C1 segment of cervical spinal cord (tissue), 14 donors: ENCODE measurements at places on chromosomes 5 and 9.

DNA sequence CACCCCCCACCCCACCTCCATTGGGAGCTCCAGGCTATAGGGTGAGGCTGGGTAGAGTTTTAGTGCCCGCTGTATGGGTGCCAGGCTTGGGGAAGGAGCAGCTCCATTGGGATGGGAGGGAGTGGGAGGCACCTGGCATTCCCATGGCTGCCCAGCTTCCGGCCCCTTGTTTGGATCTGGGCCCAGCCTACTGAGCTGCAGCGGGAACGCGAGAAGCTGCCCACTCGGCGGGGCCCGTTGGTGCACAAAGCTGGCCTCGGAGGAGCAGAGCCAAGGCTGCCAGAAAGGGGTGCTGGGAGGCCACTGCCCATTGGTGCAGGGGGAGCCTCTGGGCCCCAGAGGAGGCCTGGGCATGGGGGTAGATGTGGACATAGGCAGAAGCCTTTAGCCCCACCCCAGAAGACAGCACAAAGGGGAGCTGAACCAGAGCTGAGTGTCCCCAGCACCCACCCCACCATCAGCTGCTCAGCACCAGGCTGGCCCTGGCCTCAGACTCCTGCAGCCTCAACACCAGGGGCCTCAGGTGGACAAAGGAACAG is 4.4 kb downstream of the LCN9 start:
- DNase-seq: no peak

GRCh38 chr5:126133424-126133823 is 289.8 kb upstream of the GRAMD2B start:
- no peak for DNase-seq

DNA sequence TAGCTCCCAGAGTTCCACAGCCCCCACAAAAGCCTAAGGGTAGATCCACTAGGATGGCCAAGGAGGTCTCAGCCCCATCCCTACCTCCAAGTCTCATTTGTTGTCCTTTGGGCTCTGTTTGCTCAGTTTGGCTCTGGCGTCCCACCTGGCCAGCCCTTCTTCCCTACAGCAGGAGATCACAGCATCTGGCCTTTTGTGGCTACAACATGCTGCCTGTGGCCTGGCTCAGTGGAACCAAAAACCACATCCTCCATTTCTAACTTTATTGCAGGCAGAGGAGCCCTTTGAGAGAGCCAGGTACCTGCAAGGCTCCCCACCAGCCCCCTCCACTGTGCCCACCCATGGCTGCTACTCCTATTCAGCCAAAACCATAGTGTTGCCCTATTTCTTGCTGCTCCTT is 11.4 kb downstream of the JADE2 start:
- DNase-seq: no peak

DNA sequence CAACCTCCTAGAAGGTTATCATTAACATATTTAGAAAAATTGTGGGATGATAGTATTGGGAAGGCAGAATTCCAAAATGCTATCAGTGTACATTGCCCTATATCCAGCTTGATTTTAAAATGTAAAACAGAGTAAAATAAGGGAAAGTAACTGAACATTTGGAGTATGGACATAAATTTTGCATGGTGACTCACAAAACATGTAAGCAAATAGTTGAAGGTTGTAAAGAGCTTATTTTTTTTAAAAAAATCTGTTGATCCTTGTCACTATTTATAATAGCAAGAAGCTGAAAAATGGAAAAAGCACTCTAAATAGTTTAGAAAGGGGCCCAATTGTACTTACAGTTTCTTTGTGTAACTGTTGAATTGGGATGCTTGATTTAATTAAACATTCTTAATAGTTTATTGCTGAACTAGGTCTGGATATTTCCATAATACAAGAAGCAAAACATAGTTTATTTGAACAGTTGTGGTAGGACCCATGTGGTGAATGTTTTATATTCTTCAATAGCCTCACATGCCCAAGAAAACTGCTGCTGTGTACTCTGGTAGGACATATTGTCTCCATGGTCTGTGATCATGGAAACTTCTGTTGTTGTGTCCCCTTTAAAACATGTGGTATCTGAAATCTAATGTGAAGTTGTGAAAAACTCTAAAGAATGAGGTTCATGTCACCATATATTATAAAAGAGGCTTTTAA is 82.4 kb downstream of the NNT start:
- no peak for DNase-seq

GRCh38 chr5:8050616-8051175 is 181.7 kb downstream of the MTRR start:
- no peak for DNase-seq

- no peak for DNase-seq
These were observed 487.0 kb downstream of the MTRR start for GRCh38 chr5:8355981-8356380.

DNA sequence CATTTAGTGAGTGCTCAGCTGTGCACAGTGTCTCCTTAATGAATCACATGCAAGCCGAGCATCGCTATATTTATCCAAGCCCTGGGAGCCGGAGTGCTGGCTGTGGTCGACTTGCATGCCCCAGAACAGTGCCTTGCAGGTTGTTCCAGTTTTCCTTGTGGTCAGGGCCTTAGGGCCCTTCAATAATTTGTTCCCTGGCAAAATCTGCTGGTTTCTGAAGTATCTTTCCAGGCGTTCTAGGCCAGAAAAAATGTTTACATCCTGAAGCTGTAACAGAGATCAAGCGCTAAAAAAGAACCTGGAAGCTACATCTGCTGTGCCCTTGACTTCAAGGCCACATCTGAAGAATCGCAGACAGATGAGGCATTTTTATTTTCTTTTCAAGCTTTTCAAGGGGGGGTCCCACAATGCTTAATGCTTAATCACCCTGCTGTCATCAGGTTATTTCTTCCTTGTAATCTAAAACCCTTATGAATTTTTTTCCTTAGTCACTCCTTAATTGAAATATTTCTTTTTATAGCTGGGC is 105.8 kb downstream of the DOCK2 start:
- no peak for DNase-seq

DNA sequence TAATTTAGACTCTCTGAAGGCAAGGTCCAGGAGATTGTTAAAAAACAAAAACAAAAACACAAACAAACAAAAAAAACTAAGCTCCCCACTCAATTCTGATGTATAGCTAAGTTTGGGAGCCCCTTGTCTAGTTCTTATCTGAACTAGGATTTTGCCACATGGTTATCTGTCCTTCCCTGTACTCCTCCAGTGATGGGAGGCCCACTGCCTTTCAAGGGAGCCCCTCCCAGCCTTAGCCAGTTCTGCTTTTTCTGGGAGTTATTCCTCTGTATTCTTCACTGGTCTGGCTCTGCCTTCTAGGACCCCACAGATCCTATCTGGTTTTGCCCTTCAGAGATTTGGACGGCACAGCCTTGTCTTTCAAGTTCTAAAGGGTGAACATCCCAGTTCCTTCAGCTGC is 2.1 kb upstream of the ALDH1B1 start:
- no peak for DNase-seq

DNA sequence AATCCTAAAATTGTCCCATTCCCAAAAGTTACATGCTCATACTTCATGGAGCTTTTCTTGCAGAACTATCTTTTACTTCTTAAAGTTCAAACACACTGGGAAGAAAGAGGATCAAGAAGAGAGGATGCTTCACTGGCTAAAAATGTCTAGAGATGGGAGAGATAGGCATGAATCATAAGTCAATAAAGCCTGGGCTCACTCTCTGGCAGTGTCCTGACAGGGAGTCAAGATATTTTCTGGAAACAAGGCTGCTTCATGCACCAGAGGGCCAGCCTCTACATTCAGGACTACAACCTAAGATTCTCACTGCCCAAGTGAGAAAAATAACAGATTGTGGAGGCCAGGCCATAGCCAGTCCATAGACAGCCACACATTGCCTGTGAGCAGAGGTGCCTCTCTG is 1358.4 kb downstream of the EFNA5 start:
- DNase-seq: no peak

DNA sequence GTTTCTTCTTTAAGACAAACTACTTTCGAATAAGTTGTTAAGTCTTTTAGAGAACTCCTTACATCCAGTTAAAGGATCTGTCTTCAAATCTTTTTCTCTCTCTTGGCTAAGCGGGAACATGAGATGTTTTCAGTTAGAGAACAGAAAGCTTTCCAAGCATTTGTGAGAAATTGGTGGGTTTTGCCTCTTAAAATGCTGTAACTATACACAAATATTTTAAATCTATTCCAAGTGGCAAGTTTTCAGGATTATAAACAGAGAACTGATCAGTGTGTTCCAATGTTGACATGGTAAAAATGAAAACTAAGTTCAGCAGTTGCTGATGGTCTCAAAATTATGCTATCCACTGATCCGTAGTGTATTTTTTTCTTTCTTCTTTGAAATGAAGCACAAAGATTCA is 100.4 kb downstream of the EBF1 start:
- DNase-seq: no peak

DNA sequence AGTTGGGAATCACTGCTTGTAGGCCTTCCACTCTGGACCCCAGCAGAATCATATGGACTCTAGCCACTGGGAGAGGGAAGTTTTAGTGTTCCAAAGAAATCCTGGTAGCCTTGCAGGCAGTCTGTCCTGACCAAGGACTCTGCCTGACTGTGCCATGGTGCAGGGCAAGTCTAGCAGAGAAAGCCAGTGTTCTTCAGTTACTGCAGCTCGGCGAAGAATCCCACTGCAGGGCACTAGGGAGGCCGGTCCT is 20.3 kb upstream of the MATR3 start:
- DNase-seq: no peak

GRCh38 chr9:88530051-88530450 is 4.9 kb upstream of the NXNL2 start:
- no peak for DNase-seq

DNA sequence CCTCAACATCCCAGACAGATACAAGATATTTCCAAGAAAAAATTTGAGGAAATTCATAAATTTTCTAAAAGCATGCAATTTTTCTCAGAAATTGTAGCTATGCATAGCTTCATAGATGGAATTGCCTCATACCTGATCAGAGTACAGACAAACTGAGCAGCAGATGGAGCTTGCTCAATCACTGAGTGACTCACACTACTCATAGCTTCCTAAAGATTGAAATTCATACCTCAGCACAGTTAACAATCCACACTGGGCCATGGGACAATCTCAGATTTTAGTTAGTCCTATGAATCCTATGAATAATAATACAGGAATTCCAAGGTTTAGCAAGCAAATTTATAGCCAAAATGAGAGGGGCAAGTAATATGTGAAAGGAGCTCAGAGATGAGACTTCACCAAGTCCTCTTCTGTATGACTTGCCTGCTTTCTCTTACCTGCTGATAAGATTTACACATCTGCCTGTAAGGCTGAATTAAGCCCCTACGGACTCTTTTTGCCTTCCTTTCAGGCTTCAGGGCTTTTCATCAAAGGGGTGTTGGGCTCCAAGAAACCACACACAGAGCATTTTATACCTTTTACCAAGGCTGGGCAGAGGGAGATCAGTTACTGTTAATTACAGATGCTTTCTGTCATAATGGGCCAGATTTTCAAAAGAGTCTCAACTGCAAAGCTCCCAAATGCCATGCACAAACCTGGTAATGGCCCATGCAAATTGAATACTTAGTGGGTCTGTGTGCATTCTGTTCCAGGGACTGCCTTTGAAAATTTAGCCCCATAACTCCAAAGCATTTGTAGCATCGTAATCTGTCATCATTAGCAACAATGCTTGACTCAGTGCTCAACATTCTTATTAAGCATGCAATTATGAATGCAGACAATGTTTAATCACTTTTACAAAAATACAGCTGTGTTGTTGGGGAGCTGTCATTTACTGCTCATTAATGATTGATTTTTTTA is 439.3 kb downstream of the DTWD2 start:
- no peak for DNase-seq

DNA sequence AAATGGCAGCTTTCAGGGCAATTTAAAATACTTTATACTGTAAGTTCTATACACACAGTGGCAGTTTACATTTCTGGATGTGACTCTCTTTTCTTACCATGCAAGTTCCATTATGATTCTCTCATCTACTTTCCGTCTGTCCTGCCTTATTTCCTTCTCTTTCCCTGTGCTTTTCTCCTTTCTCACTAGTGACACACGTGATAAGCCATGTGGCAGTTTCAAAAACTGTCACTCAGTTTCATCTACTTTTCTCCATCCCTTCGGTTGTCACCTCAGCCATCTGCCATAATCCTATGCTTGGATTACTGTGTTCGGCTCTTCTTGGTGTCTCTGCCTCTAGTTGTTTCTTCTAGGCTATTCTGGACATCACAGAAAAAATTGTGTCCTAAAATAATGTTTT is 46.8 kb upstream of the ATG10 start:
- peak; percentile 11 for DNase-seq

DNA sequence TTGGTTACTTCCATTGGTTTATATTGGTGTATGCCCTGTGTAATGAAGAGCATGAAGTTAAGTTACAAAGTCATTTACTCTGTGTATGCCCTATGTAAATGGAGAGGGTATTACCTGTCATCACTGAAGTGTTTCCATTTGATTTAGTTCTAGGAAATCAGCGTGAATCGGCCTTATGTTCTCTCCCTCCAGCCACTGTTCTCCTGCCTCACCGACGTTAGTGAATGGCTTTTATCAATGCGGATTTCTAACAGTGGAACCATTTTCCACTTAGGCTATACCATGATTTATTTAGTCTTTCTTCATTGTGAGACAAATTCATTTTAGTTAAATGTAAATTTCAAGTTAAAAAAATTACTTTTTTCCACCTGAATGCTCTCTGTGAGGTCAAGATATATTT is 327.0 kb upstream of the ADCY2 start:
- no peak for DNase-seq

DNA sequence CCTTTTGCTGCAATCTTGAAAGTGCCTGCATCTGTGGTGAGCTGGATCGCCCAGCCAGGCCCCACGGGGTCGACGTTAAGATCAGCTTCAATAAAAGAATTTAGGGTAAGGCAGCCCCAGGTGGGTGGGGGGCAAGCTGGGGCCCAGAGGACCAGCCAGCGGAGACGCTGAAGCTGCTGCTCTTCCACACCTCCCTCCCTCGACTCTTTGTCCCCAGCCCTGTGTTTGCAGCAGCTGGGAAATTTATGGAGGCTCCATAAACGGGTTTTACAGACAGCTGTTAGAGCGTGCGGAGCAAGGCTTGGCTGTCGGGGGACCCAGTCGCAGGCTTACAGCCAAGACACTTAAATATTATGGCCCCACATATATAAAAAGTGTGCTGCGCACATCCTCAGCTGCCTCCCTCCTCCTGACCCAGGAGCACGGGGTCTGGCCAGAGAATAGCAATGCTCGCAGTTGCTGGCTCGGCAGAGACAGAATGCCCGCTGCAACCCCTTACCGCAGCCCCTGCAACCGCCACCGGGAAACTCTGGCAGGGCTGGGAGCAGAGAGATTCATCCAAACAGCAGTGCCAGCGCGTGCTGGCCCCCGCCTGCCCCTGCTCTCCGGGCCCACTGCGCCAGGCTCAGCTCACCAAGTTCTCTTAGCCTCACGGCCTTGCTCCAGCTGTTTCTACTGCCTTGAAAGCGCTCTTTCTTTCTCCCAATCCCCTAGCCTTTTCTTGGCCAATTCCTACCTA is 28.4 kb upstream of the MVB12B start:
- peak; percentile 25 for DNase-seq

GRCh38 chr9:34185778-34186551 is 7.1 kb downstream of the UBAP1 start:
- no peak for DNase-seq
